ENCODE measurements at places on chromosomes 5 and 9.

- no peak for DNase-seq
Measured at GRCh38 chr5:60259730-60260129, 366.2 kb upstream of the PDE4D start.

- no peak for DNase-seq
Measured at GRCh38 chr9:98552331-98552730, 156.4 kb downstream of the GABBR2 start.

DNA sequence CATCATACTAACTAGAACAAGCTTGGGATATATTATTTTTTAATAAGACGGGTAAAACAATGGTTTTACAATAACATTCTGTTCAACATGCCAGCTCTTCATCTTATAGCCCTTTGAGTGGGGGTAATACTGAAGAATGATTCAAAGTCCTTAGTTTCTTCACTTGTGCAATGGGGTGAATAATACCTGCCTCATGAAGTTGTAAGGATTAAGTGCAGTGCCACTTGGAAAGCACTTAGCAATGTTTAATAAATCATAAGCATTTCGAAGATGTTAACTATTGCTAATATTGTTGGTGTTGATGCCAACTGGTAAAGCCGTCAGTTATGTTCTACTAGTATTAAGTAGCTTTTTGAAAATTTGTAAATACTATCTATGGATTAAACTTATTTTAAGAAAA is 38.0 kb downstream of the TNPO1 start:
- DNase-seq = no peak

DNA sequence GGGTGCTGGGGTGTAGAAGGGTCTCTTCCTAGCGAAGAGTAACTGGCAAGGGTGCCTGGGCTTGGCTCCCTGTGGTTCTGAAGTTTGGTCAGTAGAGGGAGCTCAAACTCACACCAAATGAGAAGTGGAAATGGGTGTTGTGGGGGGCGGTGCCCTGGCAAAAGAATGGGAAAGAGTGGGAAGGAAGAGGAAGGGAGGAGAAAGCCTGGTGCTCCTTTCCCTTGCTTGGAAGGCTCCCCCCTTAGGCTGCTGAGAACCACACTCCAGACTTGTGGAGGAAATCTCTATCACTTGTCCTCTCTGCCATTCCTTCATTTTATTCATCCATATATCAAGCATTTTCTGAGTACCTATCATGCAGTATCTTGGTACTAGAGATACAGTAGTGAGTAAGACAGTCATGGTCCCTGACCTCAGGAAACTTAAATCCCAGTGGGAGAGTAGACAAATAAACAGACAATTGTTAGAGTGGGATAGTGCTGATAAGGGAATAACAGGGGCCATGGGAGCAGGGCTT is 13.0 kb downstream of the SLC4A9 start:
- peak; percentile 77 for DNase-seq

- no peak for DNase-seq
Measured at GRCh38 chr9:84054341-84055010, 73.9 kb downstream of the RMI1 start.

DNA sequence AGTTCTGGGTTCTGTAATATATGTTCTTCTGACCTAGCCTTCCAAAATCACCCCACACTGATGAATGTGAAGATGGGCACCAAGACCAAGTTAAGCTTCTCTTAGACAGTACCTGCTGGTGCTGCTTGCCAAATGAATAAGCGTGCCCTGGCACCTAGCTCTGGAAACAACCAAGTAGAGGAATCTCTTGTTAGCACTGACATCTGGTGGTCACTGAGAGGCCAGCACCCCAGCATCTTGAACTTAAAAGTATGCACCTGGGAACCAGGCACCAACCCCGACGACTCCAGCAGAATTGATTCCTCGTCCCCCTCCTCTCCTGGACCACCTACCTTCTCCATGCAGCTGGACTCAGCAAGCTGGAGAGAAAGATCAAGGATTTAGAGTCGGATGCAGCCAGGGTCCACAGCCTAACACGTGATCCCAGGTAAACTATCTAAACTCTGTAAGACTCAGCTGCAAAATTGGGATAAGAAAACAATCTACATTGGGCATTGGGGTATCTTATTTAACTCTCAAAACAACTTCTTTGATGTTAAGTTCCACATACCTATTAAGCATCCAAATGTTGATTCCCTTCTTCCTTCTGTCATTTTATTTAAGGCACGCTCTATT is 89.8 kb downstream of the SLC1A3 start:
- peak; percentile 61 for DNase-seq

DNA sequence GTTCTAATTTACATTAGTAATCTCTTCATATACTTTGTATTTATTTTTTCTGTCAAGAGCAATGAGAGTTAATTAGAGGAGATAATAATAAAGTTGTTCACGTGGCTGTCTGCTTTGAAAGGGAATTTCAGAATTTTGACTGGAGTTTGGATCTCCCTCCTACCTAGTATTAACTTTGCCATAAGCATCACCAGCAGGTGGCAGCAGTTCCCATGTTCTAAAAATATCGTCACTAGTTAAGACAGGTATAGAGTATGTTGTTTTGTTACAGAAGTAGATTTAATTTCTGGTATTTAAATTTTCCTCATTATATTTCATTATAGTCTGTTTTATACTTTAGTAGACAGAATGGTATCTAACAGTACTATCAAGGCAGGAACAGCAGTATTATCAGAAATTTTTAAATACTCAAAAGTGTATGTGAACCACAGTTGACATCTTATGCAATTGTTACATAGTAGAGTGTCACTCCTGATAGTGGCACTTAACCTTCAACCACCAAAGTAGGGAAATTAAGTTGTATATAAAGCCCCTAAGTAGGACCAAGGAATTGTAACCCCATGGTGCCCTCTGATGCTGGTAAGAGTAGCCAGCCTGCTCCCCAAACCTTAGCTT is 20.4 kb downstream of the GNPDA1 start:
- peak; percentile 51 for DNase-seq

- peak; percentile 14 for DNase-seq
Measured at GRCh38 chr9:14690948-14691730, 2.1 kb downstream of the ZDHHC21 start.

GRCh38 chr9:13750639-13751038 is 471.1 kb upstream of the MPDZ start:
- no peak for DNase-seq

- DNase-seq = no peak
Measured at GRCh38 chr9:8533681-8534080, 734.1 kb upstream of the DMAC1 start.

- no peak for DNase-seq
Measured at GRCh38 chr5:137845472-137845871, 22.2 kb upstream of the MYOT start.

GRCh38 chr5:52543594-52543993 is 244.1 kb upstream of the ITGA1 start:
- no peak for DNase-seq

- no peak for DNase-seq
Measured at GRCh38 chr5:122385286-122385685, 73.2 kb downstream of the SNCAIP start.

DNA sequence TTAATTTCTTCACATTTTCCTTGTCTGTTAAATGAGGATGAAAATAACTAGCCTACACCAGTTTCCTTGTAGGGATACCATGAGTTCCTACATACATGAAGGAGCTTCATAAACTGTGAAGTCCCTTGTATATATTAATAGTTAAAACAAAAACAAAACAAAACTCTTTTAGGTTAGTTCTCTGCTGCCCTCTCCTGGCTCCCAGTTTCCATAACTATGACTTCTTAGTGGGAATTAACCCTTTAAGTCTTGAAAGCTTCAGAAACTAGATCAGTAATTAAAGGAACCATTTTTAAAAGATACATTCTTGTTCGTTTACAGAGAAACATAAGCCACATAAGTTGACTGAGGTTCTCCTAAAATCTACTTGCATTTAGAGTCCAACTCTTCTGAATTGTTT is 500.0 kb upstream of the C9orf72 start:
- DNase-seq = no peak

- no peak for DNase-seq
Measured at GRCh38 chr5:80937584-80938356, 22.4 kb upstream of the RASGRF2 start.

GRCh38 chr9:278651-279050 is 64.0 kb downstream of the DOCK8 start:
- DNase-seq = no peak

GRCh38 chr5:52840277-52841050 is 52.7 kb downstream of the ITGA1 start:
- DNase-seq = no peak

DNA sequence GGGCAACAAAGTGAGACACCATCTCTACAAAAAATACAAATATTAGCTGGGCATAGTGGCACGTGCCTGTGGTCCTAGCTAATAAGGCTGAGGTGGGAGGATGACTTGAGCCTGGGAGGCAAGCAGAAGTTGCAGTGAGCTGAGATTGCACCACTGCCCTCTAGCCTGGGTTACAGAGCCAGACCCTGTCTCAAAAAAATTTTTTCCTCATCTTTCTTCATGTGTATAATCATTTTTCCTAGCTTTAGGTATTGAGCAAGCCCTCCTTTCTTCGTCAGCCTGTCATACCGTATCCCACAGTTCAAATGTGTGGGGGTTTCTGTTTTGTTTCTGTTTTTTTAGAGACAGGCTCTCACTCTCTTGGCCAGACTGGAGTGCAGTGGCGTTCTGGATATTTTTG is 41.3 kb downstream of the EHMT1 start:
- no peak for DNase-seq

DNA sequence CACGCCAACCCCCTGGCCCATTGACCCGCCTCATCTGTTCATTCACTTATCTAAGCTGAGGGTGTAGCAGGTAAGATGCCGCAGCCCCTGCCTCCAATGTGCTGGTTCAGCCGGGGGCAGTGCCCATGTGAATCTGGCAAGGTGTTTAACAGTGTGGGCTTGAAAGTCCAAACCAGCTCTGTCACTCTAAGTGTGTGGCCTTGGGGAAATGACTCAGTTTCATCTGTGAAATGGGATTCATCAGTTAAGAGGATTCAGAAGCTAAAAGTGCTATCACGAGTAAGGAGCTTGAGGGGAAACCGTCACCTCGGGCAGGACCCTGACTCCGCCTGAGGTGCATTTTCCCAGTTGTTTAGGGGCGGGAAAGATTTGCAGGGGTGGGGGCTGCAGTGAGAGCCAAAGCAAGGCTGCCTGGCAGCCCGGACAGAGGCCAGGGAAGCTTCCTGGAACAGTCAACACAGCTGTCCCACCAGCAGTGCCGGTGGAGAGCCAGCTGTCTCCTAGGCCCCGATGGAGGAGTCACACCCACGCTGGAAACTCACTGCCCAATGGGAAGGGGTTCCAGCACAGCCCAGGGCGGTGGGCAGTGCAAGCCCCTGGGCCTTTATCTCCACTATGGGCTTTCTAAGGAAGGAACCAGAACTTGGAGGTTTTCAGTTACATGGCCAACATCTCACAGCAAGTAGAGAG is 9.7 kb upstream of the URM1 start:
- DNase-seq = peak; percentile 34

All from AG08396 (cell line).